ENCODE measurements at places on chromosomes 11 and 22. TPM values are rescaled to one million over a fixed set of nuclear protein-coding genes. Genes with fewer than 3 reads are reported as not detected.

DNA sequence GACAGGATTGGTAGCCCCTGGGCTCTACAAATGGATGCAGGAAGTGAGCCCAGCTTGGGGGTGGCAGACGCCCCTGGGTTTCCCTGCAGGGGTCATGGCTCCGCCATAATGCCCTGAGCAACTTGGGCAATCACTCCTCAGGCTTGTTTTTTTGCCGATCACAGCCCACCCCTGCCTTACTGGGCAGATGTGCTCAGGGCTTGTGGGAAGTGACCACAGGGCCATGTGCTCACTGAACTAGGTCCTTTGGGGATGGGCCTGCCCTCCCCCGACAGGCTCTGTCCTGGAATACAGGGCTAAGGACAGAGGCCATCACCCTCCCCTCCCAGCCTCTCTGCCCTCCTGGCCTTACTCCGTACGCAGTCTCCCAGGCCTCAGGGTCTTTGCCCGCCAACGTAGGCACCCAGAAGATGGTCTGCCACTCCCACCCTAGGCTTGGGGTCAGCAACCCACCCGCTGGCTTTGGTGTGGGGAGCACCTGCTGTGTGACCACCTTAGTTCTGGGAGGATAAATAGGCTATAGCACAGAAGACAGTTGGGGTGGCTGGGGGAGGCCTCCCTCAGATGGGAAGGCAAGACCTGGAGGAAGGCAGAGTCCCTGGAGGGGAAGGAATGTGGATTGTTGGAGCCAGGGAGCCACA is 3.8 kb downstream of the RPLP2 start:
- H3K4me3 ChIP-seq = no peak overlapping the region
- no peaks in the 10 kb centered on the region for H3K27me3 ChIP-seq
- peak overlapping the region; percentile 8 for H3K27ac ChIP-seq
- H3K4me1 ChIP-seq = peaks cover 36% of the 10 kb centered on the region

SCUBE1 gene
- total RNA-seq = not detected

GRCh38 chr11:17606233-17607082 is 59.4 kb downstream of the OTOG start:
- H3K27me3 ChIP-seq = no peaks in the 10 kb centered on the region
- H3K36me3 ChIP-seq = no peaks in the 10 kb centered on the region
- H3K27ac ChIP-seq = no peak overlapping the region
- DNase-seq = no peak
- no peaks in the 10 kb centered on the region for H3K4me1 ChIP-seq

GRCh38 chr11:30917859-30918478 is 331.8 kb upstream of the MPPED2 start:
- no peaks in the 10 kb centered on the region for H3K4me1 ChIP-seq
- H3K36me3 ChIP-seq = no peaks in the 10 kb centered on the region
- H3K4me3 ChIP-seq = no peak overlapping the region
- no peaks in the 10 kb centered on the region for H3K27me3 ChIP-seq
- DNase-seq = peak; percentile 17

DNA sequence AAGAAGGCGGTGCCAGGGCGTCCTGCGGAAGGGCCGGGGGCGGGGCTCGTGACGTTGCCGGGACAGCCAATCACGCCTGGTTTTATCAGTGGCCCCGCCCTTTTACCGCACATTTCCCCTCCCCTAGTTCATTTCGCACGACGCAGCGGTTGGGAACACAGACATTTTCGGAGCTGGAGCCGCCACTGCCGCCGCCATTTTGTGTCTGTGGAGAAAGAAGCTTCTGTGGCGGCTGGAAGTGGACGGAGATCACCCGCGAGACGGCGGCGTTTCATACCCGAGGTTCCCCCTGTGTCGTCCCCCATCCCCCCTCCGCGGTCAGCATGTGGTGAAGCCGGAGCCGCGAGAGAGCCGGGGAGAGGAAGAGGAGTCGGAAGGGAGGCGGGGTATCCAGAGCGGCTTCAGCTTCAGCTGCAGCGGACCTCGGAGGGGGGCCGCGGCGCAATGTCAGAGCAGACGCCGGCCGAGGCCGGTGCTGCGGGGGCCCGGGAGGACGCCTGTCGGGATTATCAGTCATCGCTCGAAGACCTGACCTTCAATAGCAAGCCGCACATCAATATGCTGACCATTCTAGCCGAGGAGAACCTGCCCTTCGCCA is at the start of gene PCF11:
TSS of gene PCF11 (plus strand) at position 136 of the 598 bp plus-strand sequence. CDS start at position 445, 309 bp downstream.
- no peak for DNase-seq
- no peaks in the 10 kb centered on the region for H3K27me3 ChIP-seq
- H3K27ac ChIP-seq = peak within 1 kb of the TSS; percentile 95

KIF18A gene
- total RNA-seq = 20.8 TPM

DNA sequence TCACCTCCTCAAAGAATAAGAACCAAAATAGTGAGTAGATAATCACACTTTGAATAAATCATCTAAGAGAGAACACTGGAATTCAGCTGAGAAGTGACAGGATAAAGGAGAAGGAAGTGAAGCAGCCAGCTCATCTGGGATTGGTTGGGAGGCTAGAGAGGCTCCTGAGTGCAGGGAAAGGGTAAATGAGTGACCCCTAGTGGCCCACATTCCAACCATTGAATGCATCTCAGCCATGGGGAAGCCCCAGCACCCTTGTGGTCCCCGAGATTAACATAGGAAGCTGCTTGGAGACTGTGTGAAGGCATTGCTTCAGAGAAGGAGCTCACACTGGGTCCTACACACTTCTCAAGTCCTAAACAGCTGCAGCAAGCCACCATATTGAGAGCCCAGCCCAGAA is 82.3 kb downstream of the JRKL start:
- H3K4me1 ChIP-seq = no peaks in the 10 kb centered on the region
- no peaks in the 10 kb centered on the region for H3K36me3 ChIP-seq
- DNase-seq = no peak
- H3K27ac ChIP-seq = no peak overlapping the region

- no peaks in the 10 kb centered on the region for H3K4me1 ChIP-seq
- no peak overlapping the region for H3K27ac ChIP-seq
- no peak overlapping the region for H3K4me3 ChIP-seq
- H3K36me3 ChIP-seq = no peaks in the 10 kb centered on the region
- DNase-seq = no peak
Measured at GRCh38 chr11:11211888-11212287, 141.2 kb downstream of the CSNK2A3 start.

CNGA4 gene
- total RNA-seq = 0.62 TPM

TSSK2 gene
- total RNA-seq = not detected

DNA sequence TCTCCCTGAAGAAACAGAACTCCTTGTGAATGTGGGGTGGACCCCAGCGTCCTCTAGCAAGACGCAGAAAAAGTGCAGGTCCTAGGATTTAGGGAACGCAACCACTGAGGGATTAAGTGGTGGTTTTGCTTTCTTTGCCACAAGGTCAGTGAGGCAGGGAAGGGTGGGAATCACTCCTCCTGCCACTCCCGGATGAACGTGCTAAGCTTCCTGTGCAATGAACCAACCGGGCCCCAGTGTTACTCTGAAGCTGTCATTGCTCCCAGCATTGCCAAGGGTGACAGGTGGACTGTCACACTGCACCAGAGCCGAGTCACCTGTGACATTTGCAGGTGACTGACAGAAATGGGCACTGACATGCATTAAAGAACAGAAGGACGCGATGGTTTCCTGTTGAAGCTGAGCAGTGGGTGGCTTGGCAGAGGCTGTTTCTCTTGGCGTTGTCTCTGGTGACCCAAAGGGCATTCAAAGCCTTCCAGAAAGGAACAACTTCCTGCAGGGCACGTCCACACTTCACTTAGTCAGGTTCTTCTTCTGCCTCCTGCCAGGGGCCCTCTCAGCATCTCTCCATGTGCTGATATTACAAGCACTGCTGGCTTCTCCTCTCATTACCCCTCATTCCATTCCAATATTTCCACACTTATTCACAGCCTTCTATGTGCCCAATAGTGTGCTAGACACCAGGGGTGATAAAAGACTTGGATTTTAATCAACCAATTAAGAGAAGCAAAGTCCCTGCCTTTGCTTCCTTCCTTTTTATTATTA is 9.7 kb downstream of the KIRREL3 start:
- no peaks in the 10 kb centered on the region for H3K36me3 ChIP-seq
- no peak overlapping the region for H3K4me3 ChIP-seq
- H3K4me1 ChIP-seq = no peaks in the 10 kb centered on the region
- DNase-seq = no peak
- peaks cover 31% of the 10 kb centered on the region for H3K27me3 ChIP-seq
- no peak overlapping the region for H3K27ac ChIP-seq

- H3K36me3 ChIP-seq = no peaks in the 10 kb centered on the region
- no peak overlapping the region for H3K4me3 ChIP-seq
- H3K27ac ChIP-seq = no peak overlapping the region
- peaks cover 19% of the 10 kb centered on the region for H3K4me1 ChIP-seq
- DNase-seq = no peak
- peaks cover 59% of the 10 kb centered on the region for H3K27me3 ChIP-seq
Measured at GRCh38 chr11:79441461-79441875, 638 bp upstream of the TENM4 start.

C1QTNF5 gene
- not detected for total RNA-seq

- H3K27me3 ChIP-seq = no peaks in the 10 kb centered on the region
- H3K4me3 ChIP-seq = no peak overlapping the region
- H3K36me3 ChIP-seq = no peaks in the 10 kb centered on the region
- no peaks in the 10 kb centered on the region for H3K4me1 ChIP-seq
Measured at GRCh38 chr22:48704335-48704734, 1123.3 kb downstream of the BRD1 start.

DNA sequence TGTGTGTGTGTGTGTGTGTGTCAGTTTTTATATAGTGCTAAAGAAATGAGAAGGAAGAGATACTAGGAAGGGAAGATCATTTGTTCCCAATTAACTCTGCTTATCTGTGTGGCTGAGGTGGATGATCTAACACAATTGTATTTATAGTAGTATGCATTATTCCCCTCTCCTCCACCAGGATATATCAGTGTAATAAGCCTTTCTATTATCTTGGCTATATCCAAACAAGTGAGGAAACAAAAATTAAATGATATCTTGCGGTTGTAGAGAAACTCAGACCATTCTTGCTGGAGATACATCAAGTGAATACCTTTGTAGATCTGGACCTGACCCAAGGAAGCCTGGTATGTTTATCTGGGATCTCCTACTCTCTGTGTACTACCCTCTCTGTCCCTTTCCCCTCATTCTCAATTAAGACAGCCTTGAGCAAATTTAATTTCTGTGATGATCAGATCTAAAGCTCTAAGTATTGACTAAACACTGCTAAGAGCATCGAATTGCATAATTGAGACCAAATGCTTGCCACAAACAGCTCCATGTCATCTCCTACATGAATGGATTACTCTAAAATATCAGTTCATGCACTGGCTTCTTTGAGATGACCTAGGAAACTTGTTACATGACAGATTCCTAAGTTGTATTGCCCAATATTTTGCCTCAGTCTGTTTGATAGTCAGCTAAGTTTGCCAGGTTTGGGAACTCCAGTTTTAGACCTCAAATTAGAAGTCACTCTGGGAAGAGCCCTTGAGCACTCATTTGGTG is 185.3 kb upstream of the CTSC start:
- H3K36me3 ChIP-seq = no peaks in the 10 kb centered on the region
- no peaks in the 10 kb centered on the region for H3K4me1 ChIP-seq
- DNase-seq = no peak
- H3K27me3 ChIP-seq = no peaks in the 10 kb centered on the region

- no peak for DNase-seq
- no peak overlapping the region for H3K27ac ChIP-seq
- H3K27me3 ChIP-seq = no peaks in the 10 kb centered on the region
- H3K36me3 ChIP-seq = no peaks in the 10 kb centered on the region
- no peak overlapping the region for H3K4me3 ChIP-seq
- no peaks in the 10 kb centered on the region for H3K4me1 ChIP-seq
Measured at GRCh38 chr11:3605771-3606203, 36.0 kb downstream of the ART5 start.

CTSW gene
- total RNA-seq = not detected

DNA sequence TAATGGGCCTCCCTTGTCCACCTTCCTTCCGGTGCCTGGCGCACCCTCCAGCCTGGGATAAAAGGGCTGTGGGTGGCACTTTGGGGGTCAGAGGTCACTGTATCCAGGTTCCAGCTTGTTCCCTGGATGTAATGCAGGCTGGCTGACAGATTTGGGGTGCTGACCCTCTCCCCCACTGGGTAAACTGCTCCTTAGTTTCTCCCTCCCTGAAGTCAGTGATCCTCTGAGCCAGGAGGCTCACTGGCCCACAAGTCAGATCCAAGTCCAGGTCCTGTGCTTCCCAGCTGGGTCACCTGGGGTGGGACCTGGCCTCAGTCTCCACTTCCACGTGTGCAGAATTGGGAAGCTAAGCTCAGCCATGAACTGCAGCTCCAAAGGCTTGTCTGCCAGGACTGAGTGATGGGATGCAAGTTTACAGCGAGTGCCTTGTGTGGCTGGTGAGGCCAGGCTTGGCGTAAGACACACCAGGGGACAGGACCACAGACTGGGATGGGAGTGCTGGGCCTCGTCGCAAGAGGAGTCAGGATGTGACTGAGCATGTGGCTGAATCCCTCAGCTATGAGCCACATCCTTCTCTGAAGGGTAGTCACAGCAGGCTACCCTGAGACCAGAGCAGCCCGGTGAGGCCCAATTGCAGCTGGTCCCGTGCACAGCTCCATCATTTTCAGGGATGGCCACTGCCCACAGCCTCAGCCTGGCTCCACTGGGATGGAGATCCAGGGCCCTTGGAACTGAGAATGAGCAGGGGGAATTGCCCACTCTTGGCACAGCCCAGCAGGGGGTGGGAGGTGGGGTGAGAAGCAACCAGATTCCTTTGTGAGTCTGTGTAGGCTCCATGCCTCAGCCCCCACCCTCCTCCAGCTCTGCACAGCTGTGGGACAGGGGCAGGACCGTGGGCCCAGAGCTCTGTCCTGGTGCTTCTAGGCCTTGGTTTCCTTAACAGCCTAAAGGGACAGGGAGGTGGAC is 7.2 kb downstream of the SHISA8 start:
- no peak for DNase-seq
- no peaks in the 10 kb centered on the region for H3K27me3 ChIP-seq
- H3K27ac ChIP-seq = no peak overlapping the region
- H3K36me3 ChIP-seq = no peaks in the 10 kb centered on the region
- H3K4me3 ChIP-seq = no peak overlapping the region

GRCh38 chr11:16262645-16262955 is 93.7 kb downstream of the SOX6 start:
- no peak overlapping the region for H3K27ac ChIP-seq
- H3K36me3 ChIP-seq = no peaks in the 10 kb centered on the region
- H3K4me3 ChIP-seq = no peak overlapping the region
- DNase-seq = no peak
- H3K27me3 ChIP-seq = no peaks in the 10 kb centered on the region
- H3K4me1 ChIP-seq = no peaks in the 10 kb centered on the region

- no peak for DNase-seq
- no peak overlapping the region for H3K27ac ChIP-seq
- H3K36me3 ChIP-seq = no peaks in the 10 kb centered on the region
- H3K27me3 ChIP-seq = no peaks in the 10 kb centered on the region
- no peak overlapping the region for H3K4me3 ChIP-seq
- no peaks in the 10 kb centered on the region for H3K4me1 ChIP-seq
Measured at GRCh38 chr22:45876136-45877035, 100.6 kb downstream of the WNT7B start.

NRIP3 gene
- total RNA-seq = 22.8 TPM
